Neural crest cell (in vitro differentiated cells): ENCODE measurements at places on chromosomes 2 and 18. TPM values are rescaled to one million over a fixed set of nuclear protein-coding genes. Genes with fewer than 3 reads are reported as not detected.
A peak's percentile ranks its signal among the peaks of the same experiment; 100 is the strongest.

DNA sequence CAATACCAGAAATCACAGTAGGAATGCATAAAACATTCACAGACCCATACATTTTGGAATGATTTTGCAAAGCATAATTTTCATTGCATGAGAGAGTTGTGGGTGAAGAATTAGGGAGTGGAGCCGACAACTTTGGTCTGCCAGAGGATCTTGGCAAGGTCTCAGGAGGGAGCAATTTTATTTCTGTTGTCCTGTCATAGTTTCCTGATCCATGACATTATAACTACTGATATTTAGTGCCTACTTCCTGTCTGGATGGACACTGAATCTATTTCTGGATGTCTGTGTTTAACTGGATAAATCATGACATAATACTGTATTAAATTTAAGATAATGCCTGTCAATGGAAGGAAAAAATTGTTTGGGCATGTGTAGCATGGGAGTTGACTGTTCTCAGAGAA lies 2.4 kb downstream of the ITGA4 start:
- H3K36me3 ChIP-seq = peaks cover 2% of the 10 kb centered on the region
- peaks cover 45% of the 10 kb centered on the region for H3K27me3 ChIP-seq
- no peak overlapping the region for H3K27ac ChIP-seq
- no peak for DNase-seq

- H3K36me3 ChIP-seq = no peaks in the 10 kb centered on the region
- peaks cover 7% of the 10 kb centered on the region for H3K4me1 ChIP-seq
- no peak overlapping the region for H3K4me3 ChIP-seq
- DNase-seq = no peak
These were observed 309.7 kb upstream of the ST6GAL2 start for GRCh38 chr2:107195631-107196030.

GRCh38 chr18:32730620-32731091 lies 42.2 kb downstream of the KLHL14 start:
- no peaks in the 10 kb centered on the region for H3K36me3 ChIP-seq
- H3K4me1 ChIP-seq = peaks cover 6% of the 10 kb centered on the region
- no peaks in the 10 kb centered on the region for H3K27me3 ChIP-seq
- no peak for DNase-seq

- H3K4me3 ChIP-seq = no peak overlapping the region
- no peak for DNase-seq
- no peaks in the 10 kb centered on the region for H3K4me1 ChIP-seq
These were observed 7.1 kb upstream of the ADD2 start for GRCh38 chr2:70775141-70775540.

DNA sequence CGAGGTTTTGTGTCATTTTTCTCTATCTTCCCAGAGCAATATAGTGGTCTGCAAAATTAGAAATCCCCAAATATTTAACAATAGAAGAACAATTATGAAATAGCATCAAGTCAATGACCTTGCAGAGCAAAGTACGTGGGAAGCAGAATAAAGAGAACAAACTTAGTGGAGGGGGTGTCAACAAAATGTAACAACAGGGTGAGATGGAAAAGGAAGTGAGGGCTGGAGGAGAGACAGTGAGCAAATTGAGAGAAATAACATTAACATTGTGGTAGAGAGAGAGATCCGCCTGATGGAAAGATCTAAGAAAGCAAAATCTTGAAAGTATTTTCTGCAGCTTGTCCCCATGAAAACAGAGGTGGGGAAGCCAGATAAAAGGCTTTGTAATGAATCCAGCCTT lies 23.4 kb downstream of the ARHGAP15 start:
- DNase-seq = no peak
- no peak overlapping the region for H3K27ac ChIP-seq
- no peaks in the 10 kb centered on the region for H3K36me3 ChIP-seq
- H3K27me3 ChIP-seq = no peaks in the 10 kb centered on the region

DNA sequence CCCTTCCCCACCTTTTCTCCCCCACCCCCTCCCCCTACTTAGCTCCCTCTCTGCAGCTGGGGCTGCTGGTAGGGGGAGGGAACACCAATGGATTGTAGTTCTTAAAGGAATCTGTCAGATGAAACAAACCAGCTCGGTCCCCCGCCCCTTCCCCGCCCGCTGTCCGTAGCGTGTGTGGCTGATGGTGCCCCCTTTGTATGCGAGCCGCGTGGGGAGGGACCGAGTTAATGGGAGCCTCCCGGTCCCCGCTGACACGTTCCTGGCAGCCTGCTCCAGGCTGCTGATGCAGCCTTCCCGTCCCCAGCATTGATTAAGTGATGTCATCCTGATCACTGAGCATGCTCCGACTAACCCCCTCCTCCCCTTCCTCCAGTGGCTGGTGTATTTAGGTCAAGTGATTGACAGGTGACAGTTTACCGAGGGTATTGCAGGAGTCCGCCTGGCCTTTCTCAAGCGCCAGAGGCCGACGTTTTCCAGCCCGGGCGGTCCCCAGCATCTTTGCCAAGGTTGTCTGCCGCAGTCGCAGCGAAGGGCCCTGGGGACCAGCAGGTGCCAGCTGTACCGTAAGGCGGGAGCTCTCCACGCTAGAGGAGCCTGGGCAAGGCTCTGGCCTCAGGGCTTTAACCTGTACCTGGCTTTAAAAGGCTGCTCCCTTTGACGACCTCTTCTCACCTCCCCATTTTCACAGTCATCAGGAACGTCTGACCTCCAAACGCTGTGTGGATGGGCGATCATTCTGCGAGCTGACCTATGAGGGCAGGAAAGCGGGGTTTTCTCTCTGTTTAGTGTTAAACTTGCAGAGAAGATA lies 1.8 kb downstream of the KIF5C start:
- H3K36me3 ChIP-seq = peaks cover 10% of the 10 kb centered on the region
- peak; percentile 61 for DNase-seq
- peak overlapping the region; percentile 97 for H3K4me3 ChIP-seq
- H3K4me1 ChIP-seq = peaks cover 24% of the 10 kb centered on the region
- peak overlapping the region; percentile 96 for H3K27ac ChIP-seq
- H3K27me3 ChIP-seq = peaks cover 17% of the 10 kb centered on the region

The HRH4 gene
- 0.07 TPM in 1 of 2 replicates, not detected in the other for total RNA-seq
